Hepatic stellate cell (primary cell): ENCODE measurements at places on chromosomes 11 and 22.

DNA sequence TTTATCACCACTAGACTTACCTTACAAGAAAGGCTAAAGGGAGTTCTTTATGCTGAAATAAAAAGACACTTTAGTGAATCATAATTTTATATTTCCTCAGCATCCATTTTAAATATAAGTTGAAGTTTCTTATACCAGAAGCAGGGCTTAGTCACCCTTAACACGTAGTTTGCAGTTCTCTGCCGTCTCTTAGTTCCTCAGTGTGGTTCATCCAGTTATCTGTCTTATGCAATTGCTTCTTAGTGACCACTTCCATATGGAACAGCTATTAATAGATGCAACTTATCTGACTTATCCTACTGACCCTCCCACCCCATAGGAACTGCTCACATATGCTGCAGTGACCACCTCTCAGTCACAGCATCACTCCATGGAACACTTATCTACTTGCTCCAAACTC lies 11.7 kb upstream of the SLC36A4 start:
- DNase-seq: no peak

GRCh38 chr11:59918480-59918879 lies 19.8 kb upstream of the OOSP1 start:
- DNase-seq: no peak

GRCh38 chr11:68082481-68082880 lies 38.7 kb downstream of the CHKA start:
- DNase-seq: no peak

- no peak for DNase-seq
Observed at GRCh38 chr11:42974510-42975179, 337.2 kb upstream of the API5 start.

GRCh38 chr11:134665571-134666270 lies 253.7 kb upstream of the B3GAT1 start:
- DNase-seq: no peak

DNA sequence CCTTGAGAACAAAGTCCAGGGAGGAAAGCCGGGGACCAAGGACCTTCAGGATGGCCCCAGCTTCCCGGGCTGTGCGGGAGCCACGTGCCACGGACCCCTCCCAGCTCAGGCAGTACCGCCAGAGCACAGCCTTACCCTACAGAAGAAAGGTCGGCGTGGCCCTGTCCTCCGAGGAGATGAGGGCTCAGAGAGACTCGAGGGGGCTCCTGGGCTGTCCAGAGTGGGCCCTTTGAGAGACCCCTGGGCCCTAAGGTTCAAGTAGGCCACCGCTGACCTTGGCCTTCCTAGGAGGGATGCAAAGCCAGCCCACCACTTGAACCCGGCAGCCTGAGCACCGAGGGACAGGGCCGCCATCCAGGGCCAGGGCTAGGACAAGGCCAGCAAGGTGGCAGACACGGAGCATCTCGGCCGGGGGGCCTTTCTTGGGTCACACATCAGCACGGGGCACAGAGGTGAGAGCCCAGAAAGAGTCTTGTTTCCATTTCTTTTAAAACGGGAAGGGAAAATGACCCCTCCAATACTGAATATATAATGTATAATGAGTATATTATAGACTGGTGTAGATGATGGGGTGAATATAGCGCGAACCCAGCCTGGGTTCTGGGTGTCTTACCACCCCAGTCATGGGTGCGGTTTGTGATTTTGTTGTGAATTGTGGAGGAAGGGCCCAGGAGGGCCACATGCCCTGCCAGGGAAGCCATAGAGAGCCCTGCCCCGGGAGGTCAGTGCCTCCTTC lies 34.4 kb upstream of the PPARA start:
- no peak for DNase-seq

GRCh38 chr11:104219096-104219495 lies 55.1 kb upstream of the PDGFD start:
- DNase-seq: no peak

GRCh38 chr22:35712672-35713071 lies 5.0 kb upstream of the APOL5 start:
- no peak for DNase-seq

- no peak for DNase-seq
Observed at GRCh38 chr11:114243461-114244372, 52.5 kb upstream of the NNMT start.

DNA sequence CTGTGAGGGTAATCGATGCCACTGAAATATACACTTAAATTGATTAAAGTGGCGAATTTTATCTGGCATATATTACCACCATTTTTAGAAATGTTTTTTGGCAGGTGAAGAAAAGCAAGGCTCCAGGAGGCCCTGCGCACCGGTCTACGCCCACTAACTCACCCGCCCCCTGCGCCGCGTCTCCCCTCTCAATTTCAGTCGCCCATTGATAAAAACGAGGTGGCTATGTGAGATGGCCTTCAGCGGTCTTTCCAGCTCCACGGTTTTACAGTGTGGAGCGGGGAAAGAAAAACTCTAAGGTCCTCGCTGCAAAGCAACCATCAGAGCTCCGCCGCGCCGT lies 602 bp upstream of the AQP11 start:
- no peak for DNase-seq

DNA sequence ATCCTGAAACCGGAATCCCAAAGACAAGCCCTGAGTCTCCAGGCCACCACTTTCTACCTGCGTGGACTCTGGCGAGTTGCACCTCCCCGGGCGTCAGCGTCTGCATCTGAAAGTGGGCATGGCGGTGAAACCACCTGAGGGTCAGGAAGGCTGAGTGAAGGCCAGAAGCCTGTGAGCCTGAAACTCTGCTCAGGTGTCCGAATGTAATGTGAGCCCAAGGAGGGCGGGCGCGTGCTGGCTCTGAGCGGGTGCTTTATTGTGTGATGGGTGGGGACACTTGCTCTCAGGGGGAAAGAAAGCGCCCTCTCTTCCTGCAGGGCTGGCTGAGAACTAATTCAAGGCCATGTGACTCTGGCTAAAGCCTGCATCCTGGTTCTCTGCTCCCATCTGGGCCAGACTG lies 135.6 kb downstream of the ST3GAL4 start:
- no peak for DNase-seq

- peak; percentile 34 for DNase-seq
Observed at GRCh38 chr22:26763633-26764361, 106.4 kb downstream of the MIAT start.

- no peak for DNase-seq
Observed at GRCh38 chr22:17672417-17672991, 33.9 kb downstream of the BCL2L13 start.

DNA sequence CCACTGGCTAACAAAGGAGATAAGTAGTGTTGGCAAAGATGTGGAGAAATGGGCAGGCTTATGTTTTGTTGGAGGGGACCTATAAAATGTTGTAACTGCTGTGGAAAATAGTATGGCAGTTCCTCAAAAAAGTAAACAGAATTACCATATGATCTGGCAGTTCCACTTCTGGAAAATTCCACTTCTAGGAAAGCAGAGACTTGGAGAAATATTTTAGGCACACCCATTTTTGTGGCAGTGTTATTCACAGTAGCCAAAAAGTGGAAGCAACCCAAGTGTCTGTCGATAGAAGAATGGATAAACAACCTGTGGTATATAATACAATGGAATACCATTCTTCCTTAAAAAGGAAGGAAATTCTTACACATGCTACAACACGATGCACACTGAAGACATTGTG lies 57.0 kb upstream of the ADORA2A start:
- DNase-seq: no peak

- no peak for DNase-seq
Observed at GRCh38 chr11:111938687-111939160, 1.6 kb downstream of the DIXDC1 start.

DNA sequence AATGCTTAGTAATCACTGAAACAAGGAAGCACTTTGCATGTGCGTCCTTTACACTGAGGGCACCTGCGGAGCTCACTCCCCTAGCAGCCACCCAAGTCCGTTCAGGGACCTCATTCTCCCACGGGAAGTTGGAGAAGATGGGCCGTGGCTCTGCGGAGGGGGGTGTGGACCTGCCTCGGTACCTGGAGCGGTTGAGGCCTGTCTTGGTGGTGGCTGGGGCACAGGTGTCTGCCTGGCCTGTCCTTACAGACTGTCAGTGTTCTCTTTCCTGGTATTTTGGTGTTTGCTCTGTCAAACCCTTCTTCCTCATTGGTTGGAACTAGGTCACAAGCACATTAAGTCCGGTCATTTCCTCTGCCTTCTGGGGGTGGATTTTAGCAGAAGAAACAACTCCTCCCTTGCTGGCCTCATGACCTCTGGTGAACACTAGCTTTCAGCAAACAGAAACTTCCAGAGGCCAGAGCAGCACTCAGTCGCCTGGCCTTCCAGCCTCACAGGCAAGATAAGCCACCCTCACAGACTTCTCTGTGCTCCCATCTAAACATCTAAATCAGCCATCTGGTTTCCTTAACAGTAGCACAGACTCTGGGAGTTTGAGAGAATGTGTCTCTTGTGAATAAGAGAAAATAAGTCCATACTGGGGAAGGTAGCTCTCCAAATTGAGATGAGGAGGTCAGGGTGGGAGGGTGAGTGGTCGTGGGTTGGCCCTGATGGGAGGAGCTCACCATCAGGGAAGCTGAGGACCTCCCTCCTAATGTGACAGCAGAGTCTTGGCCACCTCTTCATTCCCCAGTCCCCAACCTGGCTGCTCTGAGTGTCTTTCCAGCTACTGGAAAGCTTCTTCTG lies 8.6 kb downstream of the SNAP29 start:
- DNase-seq: peak; percentile 60

GRCh38 chr22:45284705-45285262 lies at the start of gene UPK3A:
Gene UPK3A, plus strand, starts transcription at chr22:45284949. Its CDS starts 65 bp downstream, at chr22:45285014.
- DNase-seq: no peak

DNA sequence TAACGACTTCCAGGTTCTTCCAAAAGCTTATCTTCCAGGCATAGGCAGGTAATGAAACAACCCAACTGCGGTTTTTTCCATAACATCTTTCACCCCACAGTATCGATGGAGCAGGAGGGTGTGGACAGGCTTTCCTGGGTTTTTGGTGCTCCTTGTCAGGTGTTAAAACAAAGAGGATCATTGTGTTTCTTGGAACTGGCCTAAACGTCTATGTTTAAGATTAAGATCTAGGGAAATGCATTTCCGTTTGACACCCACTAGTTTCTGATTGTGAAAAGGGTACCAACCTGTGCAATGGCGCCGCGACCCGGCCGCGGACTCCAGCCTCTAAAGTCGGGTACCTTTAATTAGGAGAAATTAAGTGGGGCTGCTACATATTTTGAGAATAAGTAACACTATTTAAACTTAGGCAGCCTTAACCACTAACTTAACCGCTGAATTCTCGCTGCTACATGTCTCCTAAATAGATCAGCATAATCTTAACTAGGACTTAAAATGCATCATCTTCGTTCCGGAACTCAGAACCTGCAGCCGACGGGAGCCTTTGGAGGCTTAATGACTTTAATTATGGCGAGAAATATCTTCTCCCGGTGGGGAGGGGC lies 31.5 kb downstream of the C22orf31 start:
- no peak for DNase-seq

DNA sequence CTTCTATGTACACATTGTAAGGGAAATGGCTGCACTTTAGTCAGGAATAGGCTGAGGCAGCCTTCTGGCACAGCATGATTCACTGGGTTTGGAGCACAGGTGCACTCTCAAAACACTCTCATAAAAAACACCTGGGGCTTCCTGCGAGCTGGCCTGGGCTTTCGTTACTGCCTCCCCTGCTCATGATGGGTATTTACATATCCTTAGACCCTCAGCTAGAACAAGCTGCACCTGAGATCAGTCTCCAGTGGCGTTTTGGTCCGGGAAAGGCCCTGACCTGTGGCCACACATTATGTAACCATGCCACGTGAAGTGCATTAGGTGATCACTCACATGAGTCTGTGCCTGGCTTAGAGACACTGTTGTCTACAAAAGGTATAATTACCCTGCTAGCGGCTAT lies 321.7 kb downstream of the TMEM135 start:
- DNase-seq: no peak

- DNase-seq: peak; percentile 17
Observed at GRCh38 chr11:34068111-34068510, 16.6 kb downstream of the CAPRIN1 start.

GRCh38 chr22:22507743-22508273 lies 734 bp downstream of the ZNF280B start:
- DNase-seq: no peak

- DNase-seq: no peak
Observed at GRCh38 chr22:24209687-24210086, 28.4 kb downstream of the SUSD2 start.

GRCh38 chr11:107957109-107957588 lies 28.9 kb downstream of the RAB39A start:
- no peak for DNase-seq

- no peak for DNase-seq
Observed at GRCh38 chr22:35102663-35103062, 36.7 kb downstream of the ISX start.

DNA sequence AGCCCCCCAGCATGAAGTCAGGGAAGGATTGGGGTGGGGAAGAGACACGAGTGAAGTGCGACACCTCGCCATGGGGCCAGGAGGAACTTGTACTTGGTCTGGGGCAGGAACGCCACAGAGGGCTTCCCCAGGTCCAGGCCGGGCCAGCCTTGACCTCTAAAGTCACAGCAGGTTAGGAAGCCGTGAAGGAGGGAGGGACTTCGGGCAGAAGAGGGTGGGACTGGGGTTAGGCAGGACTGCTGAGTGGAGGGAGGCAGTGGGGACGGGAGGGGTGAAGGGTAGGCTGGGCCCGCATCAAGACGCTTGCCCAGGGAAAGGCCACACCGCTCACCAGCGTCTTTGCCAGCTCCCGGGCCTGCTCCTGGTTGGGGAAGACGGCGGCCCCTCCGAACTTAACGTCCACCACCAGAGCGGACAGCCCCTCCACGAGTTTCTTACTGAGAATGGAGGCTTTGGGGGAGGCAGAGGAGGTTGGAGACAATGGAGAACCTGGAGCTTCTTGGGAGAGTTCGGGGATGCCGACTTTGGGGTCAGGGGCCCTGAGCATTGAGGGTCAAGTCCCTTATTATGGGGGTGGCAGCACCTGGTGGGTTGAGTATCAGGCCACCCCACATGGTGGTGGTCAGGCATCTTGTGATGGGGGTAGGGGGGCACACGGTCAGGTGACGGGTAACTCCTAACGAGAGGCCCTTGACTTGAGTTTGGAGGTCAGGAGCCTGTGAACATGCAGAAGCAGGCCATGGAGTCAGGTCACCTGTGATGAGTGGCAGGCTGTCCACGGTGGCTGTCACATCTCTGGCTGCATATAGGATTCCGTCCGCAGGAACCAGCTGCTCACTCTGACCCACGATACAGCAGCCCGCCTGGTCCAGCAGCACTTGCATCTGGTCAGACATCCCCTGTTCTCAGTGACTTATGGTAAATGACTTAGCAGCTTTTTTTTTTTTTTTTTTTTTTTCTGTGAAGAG lies 1.7 kb upstream of the SCO2 start:
- DNase-seq: no peak

- DNase-seq: no peak
Observed at GRCh38 chr11:134938212-134938611, 526.2 kb upstream of the B3GAT1 start.

- peak; percentile 60 for DNase-seq
Observed at GRCh38 chr11:5689551-5689983, at the start of gene TRIM22. Gene TRIM22, plus strand, starts transcription at chr11:5689790. Its CDS starts 6,443 bp downstream, at chr11:5696233.
